Aorta (tissue), 5 donors: ENCODE measurements at places on chromosomes 7 and 10. TPM values are rescaled to one million over a fixed set of nuclear protein-coding genes. Genes with fewer than 3 reads are reported as not detected.

Gene HTRA1
- 261 TPM for total RNA-seq

Gene SFXN2
- 8.3 TPM for total RNA-seq

Gene CALML5
- total RNA-seq, result not detected

Gene TFPI2
- total RNA-seq, result 5.9 TPM

Gene PLAC9
- 37.7 TPM for total RNA-seq

Gene NKX1-2
- not detected for total RNA-seq

Gene C1QL3
- not detected for total RNA-seq
